ENCODE measurements at places on chromosomes 7 and 10. TPM values are rescaled to one million over a fixed set of nuclear protein-coding genes. Genes with fewer than 3 reads are reported as not detected.

GRCh38 chr7:82044497-82045080 is 274.7 kb upstream of the HGF start:
- H3K4me3 ChIP-seq = no peak overlapping the region
- H3K36me3 ChIP-seq = no peaks in the 10 kb centered on the region
- H3K27ac ChIP-seq = no peak overlapping the region

DNA sequence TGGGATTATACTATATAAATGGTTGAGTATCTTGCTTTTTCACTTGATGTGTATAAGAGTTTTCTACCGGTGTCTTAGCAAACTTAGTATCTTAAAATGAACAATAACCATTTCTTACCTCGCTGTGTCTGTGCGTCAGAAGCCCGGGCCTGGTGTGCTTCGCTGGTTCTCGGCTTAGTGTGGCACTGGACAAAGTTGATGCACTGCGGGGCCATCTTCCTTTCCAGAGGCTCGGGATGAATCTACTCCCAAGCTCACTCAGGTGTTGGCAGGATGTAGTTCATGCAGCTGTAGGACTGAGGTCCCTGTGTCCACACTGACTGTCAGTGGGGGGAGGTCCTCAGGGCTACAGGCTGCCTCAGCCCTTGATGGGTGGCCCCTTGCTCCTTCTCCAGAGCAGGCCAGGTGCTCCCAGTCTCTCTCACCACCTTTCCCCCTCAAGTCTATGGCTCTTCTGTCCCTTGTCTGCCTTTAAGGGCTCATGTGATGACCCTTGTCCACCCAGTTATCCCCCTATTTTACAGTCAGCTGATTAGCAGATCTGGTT is 227.8 kb downstream of the GLRX3 start:
- H3K36me3 ChIP-seq = no peaks in the 10 kb centered on the region
- H3K27me3 ChIP-seq = no peaks in the 10 kb centered on the region
- no peak for DNase-seq
- H3K4me1 ChIP-seq = no peaks in the 10 kb centered on the region
- no peak overlapping the region for H3K4me3 ChIP-seq

DNA sequence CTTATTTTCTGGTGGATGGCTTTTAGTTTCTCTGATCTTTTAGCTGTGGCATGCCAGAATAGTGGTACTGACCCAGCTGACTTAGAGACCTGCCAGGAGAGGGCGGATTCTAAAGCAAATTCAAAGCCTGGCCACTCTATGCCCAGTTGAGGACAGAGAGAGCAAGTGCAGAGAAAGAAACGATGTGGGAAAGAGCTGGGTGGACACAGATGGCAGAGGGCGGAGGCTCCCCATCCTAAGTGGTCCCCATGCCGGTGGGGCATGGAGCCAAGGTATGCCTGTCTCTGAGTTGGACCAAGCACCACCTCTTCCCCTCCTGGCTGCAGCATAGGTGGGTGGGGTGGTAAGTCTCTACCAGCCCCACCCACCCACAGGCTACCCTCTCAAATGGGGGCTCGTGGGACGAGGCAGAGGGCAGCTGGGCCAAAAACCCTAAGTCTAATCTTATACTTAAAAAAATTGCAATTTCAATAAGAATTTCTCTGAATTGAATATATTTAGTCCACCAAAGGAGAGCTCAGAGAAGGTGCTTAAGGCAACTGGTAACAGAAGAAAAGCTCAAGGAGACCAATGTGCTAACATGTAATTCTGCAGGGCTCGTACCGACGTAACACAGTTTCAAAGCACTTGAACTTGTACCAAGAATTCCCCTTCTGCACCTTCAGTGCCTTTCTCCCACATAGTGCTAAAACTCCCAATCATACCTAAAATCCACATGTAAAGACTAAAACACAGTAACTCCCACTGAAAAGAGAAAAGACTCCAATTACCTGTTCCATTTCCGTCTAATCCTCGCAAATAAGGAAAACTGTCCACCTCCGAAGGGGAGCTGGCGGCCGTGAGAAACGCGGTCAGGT is 85.7 kb upstream of the NMT2 start:
- H3K27me3 ChIP-seq = no peaks in the 10 kb centered on the region
- peak overlapping the region; percentile 14 for H3K4me3 ChIP-seq
- peak overlapping the region; percentile 57 for H3K27ac ChIP-seq

GRCh38 chr10:11208243-11208642 is 190.6 kb downstream of the CELF2 start:
- H3K27me3 ChIP-seq = no peaks in the 10 kb centered on the region
- H3K27ac ChIP-seq = no peak overlapping the region
- H3K4me3 ChIP-seq = no peak overlapping the region
- DNase-seq = no peak
- peaks cover 61% of the 10 kb centered on the region for H3K4me1 ChIP-seq

GRCh38 chr7:89053130-89053529 is 257.6 kb upstream of the TEX47 start:
- no peaks in the 10 kb centered on the region for H3K36me3 ChIP-seq
- H3K4me3 ChIP-seq = no peak overlapping the region
- no peak overlapping the region for H3K27ac ChIP-seq
- no peaks in the 10 kb centered on the region for H3K4me1 ChIP-seq

DNA sequence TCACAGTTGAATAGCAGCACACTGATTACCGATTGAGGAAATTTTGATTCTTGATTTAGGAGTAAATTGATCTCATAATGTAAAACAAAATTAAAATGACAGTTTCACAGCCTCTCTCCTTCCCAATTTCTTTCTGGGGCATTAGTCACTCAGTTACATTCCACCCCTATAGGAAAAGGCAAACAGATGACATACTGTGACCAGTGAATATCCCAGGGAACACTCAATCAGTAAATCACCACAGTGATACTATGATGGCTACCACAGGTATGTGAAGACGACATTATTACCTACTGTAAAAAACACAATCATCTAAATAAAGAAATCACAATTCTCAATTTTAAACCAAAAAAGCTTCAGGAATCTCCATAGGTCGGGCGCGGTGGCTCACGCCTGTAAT is 15.5 kb downstream of the CTTNBP2 start:
- no peak overlapping the region for H3K27ac ChIP-seq
- DNase-seq = no peak
- no peaks in the 10 kb centered on the region for H3K27me3 ChIP-seq
- no peaks in the 10 kb centered on the region for H3K4me1 ChIP-seq
- no peak overlapping the region for H3K4me3 ChIP-seq

DNA sequence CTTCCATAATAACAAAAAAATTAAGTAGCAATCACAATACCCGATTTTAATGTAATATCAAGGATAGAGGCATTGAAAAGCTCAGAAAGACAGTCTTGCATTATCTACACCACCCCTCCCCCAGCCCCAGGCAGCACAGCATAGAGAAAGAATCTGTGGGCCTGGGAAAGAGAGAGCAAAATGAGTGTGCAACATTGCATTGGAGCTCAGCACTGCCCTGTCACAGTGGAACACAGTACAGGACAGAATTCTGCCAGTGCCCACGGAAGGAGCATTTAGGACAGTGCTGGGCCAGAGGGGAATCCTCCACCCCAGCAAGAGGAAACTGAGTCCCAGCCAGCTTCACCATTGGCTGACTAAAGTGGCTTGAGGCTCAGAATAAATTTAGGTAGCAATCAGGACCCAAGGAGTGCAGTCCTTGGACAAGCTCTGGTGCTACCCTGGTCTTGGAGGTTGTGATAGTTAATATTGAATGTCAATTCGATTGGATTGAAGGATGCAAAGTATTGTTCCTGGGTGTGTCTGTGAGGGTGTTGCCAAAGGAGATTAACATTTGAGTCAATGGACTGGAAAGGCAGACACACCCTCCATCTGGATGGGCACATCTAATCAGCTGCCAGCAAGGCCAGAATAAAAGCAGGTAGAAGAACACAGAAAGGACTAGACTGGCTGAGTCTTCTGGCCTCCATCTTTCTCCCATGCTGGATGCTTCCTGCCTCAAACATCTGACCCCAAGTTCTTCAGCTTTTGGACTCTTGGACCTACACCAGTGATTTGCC is 234.4 kb downstream of the ANK3 start:
- no peaks in the 10 kb centered on the region for H3K4me1 ChIP-seq
- no peak overlapping the region for H3K27ac ChIP-seq
- no peaks in the 10 kb centered on the region for H3K27me3 ChIP-seq

DNA sequence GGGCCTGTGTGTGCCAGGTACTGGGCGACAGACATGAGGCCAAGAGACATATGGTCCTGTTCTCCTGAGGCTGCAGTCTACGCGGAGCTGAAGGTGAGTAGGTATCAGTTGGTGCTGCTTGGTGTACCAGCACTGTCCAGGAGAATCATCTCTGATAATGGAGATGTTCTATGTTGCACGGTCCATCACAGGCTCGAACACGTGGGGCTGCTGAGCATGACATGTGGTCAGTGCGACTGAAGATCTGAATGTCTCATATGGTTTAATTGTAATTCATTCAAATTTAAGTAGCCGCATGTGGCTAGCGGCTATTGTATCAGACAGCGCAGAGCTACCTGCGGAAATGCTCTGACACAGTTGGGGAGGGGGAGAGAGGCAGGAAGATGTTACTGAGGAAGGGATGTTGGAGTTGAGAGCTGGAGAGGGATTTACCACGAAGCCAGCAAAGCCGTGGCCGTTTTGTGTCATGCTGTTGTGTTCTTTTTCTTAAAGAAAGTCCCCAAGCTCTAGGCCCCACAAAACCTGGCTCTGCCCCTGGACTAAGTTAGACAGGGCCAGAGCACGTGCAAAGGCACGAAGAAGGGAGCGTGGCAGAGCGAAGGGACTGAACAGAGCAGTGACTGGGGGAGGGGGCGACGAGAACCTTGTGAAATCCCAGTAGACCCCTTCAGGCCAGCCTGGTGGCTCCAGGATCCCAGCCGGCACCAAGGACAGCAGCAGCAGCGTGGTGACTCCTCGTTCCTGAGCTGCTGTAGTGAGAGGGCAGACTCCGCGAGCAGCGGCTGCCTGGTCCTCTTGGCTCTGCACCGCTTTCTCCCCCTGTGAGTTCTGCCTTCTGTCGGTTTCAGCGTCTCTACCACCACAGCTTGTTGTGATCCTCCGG is 20.0 kb downstream of the SMKR1 start:
- no peak overlapping the region for H3K27ac ChIP-seq
- no peaks in the 10 kb centered on the region for H3K4me1 ChIP-seq
- no peaks in the 10 kb centered on the region for H3K36me3 ChIP-seq
- no peak overlapping the region for H3K4me3 ChIP-seq

DNA sequence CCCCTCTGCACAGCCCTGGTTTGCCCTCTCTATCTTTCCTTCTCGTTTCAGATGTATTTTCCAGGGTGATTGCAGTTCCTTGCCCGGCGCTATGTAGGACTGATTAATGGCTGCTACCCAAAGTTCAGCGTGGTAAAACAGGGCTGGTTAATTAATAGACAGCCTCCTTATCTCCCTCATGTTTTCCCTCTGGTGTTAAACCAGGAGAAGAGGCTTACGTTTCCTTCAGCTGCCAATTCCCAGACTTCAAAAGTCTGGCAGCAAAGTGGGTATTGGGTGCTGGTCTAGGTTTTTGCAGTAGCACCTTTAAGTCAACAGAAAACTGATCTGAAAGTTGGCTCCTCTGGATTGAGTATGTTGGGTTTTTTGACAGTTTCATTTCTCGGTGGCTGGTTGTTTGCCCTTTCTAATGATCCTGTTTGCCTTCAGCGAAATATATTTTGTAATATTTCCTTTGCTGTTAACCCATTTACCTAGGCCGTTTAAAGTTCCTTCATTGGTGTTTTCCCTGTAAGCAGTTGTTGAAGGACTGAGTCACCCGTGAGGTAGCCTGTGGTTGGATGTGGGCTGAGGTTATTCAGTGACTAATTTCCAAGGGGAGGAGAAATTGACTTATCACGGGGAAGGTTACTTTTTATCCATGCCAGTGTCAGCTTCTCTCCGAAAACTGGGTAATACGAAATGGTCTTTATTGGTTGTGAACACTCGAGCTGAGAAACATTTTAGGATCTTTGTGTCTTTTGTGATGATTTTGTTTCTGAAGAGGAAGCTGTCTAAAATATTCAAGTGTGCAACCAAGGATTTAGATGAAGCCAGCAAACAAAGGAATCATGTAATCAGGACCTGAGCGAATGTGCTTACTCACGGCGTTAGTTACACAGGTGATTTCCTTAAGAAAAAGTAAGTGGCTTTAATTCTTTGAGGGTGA is 257.2 kb downstream of the KIAA1217 start:
- peak; percentile 70 for DNase-seq
- H3K36me3 ChIP-seq = no peaks in the 10 kb centered on the region
- H3K4me3 ChIP-seq = peak overlapping the region; percentile 35
- H3K27ac ChIP-seq = peak overlapping the region; percentile 96
- no peaks in the 10 kb centered on the region for H3K27me3 ChIP-seq

DNA sequence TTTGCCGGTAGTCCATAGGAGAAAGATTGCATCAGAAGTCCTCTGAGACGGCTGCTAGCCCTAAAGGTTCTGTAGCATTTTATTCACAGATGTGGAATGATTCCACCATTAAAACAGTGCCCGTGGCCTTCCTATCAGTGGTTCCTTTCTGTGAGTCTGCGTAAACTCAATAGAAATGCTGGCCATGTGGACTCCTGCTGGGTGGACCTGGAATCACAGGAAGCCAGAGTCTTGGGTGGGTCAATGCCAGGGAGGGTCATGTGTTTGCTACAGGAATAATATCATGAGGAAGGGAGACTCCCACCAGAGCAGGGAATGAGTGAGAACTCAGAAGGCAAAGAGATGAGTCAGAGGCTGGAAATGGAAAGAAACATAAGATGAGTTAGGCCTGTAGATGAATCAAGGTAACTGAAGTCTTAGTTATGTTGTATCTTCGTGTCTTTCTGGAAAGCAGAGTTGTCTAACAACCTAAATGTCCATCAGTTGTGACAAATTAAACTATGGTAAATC is 410.4 kb upstream of the AUTS2 start:
- peaks cover 10% of the 10 kb centered on the region for H3K4me1 ChIP-seq
- no peak overlapping the region for H3K27ac ChIP-seq
- no peak overlapping the region for H3K4me3 ChIP-seq
- no peak for DNase-seq
- H3K36me3 ChIP-seq = no peaks in the 10 kb centered on the region
- no peaks in the 10 kb centered on the region for H3K27me3 ChIP-seq

DNA sequence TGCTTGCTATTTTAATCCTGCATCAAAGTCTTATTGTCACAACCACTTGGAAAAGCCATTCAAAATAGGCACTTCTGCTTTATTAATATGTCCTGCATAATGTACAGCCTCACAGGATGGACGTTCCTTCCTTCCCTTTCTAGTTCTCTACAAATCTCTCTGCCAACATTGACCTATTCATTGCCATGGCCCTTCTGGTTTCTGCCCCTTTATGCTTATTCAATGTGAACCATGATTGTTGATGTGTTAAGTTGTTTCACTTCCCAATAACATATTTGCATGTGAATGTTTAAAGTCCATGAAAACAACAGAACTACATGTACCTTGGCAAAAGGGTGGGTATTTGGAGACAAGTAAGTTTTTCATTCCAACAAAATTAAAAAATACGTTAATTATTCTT is 45.7 kb downstream of the COL28A1 start:
- H3K27ac ChIP-seq = no peak overlapping the region
- no peaks in the 10 kb centered on the region for H3K36me3 ChIP-seq
- no peaks in the 10 kb centered on the region for H3K4me1 ChIP-seq
- no peak overlapping the region for H3K4me3 ChIP-seq
- DNase-seq = no peak

GRCh38 chr10:94747838-94748237 is 14.6 kb upstream of the CYP2C19 start:
- peak overlapping the region; percentile 3 for H3K27ac ChIP-seq
- H3K4me3 ChIP-seq = no peak overlapping the region
- no peak for DNase-seq
- no peaks in the 10 kb centered on the region for H3K4me1 ChIP-seq
- no peaks in the 10 kb centered on the region for H3K36me3 ChIP-seq

The CAMK2B gene
- 0.92 TPM for total RNA-seq

The TRIM50 gene
- total RNA-seq = 69.4 TPM

The GNAT3 gene
- total RNA-seq = not detected

The DEPP1 gene
- 33.9 TPM for total RNA-seq

The IDI2 gene
- 2.9 TPM for total RNA-seq

The PVRIG gene
- total RNA-seq = not detected

The CYP3A4 gene
- total RNA-seq = not detected

The C10orf62 gene
- not detected for total RNA-seq
